Chondrocyte (in vitro differentiated cells): ENCODE measurements at places on chromosomes 16 and 17.

GRCh38 chr17:8875957-8876356 is 8.5 kb upstream of the PIK3R6 start:
- peaks cover 22% of the 10 kb centered on the region for H3K27me3 ChIP-seq
- H3K36me3 ChIP-seq: no peaks in the 10 kb centered on the region
- no peak overlapping the region for H3K4me3 ChIP-seq
- H3K27ac ChIP-seq: no peak overlapping the region

DNA sequence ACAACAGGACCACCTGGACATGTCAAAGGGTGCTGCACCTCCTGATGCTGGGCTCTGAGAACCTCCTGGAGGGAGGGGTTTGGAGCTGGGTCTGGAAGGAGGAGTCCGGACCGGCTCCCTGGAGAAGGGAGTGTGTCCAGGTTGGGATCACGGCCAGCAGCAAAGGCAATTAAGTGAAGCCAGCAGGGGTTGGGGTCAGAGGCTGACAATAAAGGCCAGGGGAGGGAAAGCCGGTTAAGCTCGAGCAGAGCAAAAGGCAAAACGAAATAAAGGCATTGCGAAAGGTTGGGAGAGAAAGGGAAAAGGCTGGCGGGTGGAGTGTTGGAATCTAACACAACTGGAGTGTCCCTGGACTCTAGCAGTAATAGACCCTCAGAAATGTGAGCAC is 992 bp upstream of the CACNG4 start:
- peaks cover 13% of the 10 kb centered on the region for H3K27me3 ChIP-seq
- DNase-seq: no peak
- H3K36me3 ChIP-seq: no peaks in the 10 kb centered on the region
- H3K4me3 ChIP-seq: peak overlapping the region; percentile 60

- no peak overlapping the region for H3K4me3 ChIP-seq
- H3K4me1 ChIP-seq: peaks cover 19% of the 10 kb centered on the region
- no peaks in the 10 kb centered on the region for H3K36me3 ChIP-seq
- no peak overlapping the region for H3K27ac ChIP-seq
These were observed 193.3 kb downstream of the RBFOX3 start for GRCh38 chr17:79417476-79417988.

DNA sequence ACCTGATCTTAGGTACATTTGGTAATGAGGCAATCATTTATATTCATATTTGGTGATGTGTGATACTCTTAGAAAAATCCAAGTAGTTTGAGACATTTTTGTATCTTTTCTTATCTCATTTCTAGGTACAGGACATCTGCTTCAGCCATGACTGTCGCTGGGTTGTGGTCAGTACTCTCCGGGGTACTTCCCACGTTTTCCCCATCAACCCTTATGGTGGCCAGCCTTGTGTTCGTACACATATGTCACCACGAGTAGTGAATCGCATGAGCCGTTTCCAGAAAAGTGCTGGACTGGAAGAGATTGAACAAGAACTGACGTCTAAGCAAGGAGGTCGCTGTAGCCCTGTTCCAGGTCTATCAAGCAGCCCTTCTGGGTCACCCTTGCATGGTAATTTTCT is 312.2 kb downstream of the BCAS3 start:
- no peaks in the 10 kb centered on the region for H3K27me3 ChIP-seq
- no peaks in the 10 kb centered on the region for H3K4me1 ChIP-seq
- no peaks in the 10 kb centered on the region for H3K36me3 ChIP-seq
- H3K4me3 ChIP-seq: no peak overlapping the region
- DNase-seq: no peak

GRCh38 chr16:66224186-66224585 is 142.3 kb upstream of the CDH5 start:
- H3K36me3 ChIP-seq: no peaks in the 10 kb centered on the region
- no peak for DNase-seq

DNA sequence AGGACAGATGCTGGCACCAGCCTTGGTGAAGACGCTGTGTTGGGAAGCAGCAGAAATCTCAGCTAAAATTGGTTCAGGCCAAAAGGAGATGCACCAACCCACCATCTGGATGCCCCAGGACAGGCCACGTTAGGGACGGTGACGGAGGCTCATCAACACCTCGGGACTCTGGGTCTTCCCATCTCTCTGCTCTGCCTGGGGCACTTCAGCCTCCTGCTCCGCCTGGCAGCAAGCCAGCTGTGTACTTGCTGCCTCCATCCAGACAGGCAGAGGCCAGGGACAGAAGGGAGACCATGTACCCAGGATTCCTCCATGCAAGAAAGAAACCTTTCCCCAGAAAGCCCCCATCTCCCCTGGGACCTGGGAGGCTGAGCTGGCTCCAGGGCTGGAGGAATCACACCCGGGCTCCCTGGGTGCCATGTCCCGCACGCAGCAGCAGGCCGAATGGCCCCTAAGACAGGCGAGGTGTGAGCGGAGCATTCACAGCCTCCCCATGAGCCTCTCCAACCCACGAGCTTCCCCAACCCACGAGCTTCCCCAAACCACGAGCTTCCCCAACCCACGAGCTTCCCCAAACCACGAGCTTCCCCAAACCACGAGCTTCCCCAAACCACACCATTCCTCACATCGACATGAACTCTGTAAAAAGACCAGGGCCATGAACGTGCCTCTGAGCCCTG is 274.5 kb downstream of the C16orf95 start:
- peaks cover 22% of the 10 kb centered on the region for H3K4me1 ChIP-seq
- H3K27ac ChIP-seq: no peak overlapping the region
- H3K4me3 ChIP-seq: no peak overlapping the region
- H3K36me3 ChIP-seq: no peaks in the 10 kb centered on the region
